Activated gamma-delta T cell (primary cell): ENCODE measurements at places on chromosomes 2 and 18.

GRCh38 chr2:168583710-168584521 lies 127.8 kb downstream of the CERS6 start:
- DNase-seq = no peak

GRCh38 chr2:127565261-127566138 lies 30.0 kb downstream of the MYO7B start:
- DNase-seq = no peak

GRCh38 chr2:142478206-142478605 lies 347.4 kb upstream of the LRP1B start:
- DNase-seq = no peak

DNA sequence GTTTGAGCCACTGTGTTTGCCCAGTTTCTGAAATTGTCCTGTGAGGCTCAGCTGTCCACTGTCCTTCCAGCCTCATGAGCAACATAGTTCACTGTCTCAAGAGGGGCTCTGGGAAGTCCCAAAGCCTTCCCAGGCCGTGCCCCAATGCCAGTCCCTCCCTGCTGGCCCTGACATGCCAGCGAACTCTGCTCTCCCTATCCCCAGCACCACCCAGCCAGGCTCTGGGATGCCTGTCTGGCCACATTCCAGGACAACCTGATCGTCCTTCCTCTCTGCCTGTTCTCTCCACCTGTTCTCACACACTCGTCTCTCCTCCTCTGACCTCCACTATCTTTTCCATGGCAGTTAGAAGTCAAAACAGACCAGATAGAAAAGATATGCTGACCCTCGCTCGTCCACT lies 278.0 kb upstream of the ID2 start:
- DNase-seq = no peak

DNA sequence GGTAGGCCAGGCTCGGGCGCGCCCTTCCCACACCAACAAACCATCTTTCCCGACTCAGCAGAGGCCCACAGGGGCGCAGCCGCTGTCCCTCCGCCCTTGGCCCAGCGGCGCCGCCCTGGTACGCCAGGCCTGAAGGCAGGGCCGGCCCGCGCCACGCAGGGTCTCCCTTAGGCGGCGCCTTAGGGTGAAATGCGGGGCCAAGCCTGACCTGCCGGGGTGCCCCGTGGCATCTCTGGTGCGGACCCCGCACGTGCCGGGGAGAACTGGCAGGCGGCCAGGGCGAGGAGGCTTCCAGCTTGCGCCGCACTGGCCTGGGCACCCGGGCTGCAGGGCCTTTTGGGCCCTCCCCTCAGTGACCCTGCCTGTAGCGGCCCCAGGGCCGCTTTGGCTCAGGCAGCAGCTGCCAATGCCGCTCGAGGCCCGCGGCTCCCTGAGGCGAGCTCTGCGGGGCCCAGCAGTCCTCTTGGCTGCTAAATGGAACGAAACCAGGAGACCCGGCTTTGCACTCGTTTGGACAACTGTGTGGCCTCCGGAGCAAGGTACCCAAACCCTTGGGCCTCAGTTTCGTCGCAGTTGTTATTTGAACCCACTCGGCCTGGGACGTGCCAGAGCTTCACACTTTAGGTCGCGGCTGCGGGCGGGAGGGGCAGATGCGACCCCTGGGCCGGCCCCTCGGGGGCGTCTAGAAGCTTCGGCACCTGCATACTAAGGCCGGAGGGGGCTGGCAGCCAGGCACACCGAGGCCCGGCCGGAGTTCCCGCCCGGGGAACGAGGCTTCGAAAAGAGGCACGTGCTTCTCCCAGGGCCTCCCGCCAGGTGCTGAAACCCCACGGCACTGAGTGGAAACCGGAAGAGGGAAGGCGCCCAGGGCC lies 8.5 kb downstream of the OTX1 start:
- no peak for DNase-seq

DNA sequence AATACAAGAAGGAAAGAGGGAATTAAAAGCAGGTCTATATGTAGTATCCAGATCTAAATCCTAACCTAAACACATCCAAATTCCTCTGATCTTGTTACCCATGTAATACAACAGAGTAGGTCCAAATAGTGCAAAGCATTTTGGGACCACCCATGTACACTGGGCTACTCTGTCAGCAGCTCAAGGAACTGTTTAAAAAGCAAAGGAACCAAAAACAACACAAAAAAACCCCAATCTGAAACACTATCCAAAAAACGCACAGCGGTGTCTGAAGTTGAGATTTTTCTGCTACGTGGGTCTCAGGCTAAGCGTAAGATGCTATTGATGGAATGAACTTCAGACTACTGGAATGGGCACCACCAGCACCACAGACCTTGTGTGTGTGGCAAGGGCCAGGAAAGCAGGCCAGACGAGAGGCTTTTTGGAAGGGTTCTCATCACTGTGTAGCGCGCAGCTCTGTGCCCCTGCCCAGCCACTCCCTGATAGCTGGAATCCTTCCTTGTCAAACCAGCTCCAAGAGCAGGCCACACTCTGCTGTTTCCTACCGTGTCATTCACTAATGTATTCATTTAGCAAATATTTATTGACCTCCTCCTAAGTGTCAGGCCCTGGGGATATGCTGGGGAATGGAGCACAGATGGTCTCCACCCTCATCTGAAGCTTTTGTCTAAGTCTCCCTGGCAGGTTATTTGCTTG lies 101.4 kb downstream of the COLEC12 start:
- no peak for DNase-seq

- DNase-seq = no peak
These were observed 46.1 kb upstream of the PLB1 start for GRCh38 chr2:28449488-28450395.

DNA sequence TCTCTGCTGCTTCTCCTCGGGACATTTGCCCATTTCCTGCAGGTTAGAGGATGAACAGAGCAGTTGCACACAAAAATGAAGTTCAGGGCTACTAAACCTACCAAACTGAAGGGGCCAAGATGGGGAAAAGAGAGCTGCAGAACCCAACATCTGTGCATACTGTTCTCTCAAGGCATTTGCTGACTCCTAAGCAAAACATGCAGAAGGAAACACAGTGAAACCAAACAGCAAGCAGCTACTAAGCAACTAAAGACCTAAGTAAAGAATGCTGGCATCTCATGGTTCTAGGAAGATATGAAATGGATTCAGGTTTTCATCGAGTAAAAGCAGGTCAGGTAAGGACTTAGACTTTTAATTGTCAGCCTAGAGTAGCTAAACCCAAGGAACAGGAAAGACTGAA lies 111.9 kb upstream of the SYT4 start:
- DNase-seq = no peak

GRCh38 chr2:38763228-38763627 lies 12.1 kb upstream of the SRSF7 start:
- DNase-seq = no peak

GRCh38 chr2:218701806-218702205 lies 8.8 kb upstream of the TTLL4 start:
- no peak for DNase-seq

GRCh38 chr2:159146996-159147666 lies 139.4 kb downstream of the WDSUB1 start:
- DNase-seq = no peak

- no peak for DNase-seq
These were observed 276.4 kb downstream of the HRH4 start for GRCh38 chr18:24736662-24737330.
